Epithelial cell of esophagus (primary cell): ENCODE measurements at places on chromosomes 7 and 10.
A peak's percentile ranks its signal among the peaks of the same experiment; 100 is the strongest.

DNA sequence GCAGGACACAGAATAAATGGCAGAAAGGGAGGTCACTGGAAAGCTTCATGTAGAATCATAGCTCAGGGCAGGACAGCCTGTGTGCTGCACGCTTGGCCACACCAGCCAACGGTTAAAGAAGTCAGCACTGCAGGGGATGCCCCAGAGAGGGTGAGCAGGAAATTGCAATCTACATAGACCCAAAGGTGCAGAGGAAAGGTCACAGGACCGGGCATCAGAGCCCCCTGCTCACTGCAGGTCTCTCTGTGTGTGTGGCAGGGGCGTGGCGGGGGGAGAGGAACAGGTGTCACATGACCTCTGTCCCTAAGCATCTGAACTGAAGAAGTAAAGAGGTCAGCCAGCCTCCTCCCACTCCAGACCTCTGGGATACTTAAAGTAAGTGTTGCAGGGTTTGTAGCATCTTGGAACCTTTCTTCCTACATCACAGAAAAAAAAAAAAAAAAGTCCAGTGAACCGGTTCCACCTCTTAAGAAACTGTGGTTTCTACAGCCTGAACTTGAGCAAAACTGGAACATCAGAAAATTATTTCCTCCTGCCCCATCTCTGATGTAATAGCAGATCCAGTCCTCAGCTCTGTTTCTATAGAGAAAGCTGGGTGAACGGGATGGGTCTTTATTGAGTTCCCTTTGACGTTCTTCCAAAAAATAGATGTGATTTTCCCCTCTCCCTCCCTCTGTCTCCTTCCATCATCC is 64.3 kb downstream of the RGS10 start:
- no peak for DNase-seq

DNA sequence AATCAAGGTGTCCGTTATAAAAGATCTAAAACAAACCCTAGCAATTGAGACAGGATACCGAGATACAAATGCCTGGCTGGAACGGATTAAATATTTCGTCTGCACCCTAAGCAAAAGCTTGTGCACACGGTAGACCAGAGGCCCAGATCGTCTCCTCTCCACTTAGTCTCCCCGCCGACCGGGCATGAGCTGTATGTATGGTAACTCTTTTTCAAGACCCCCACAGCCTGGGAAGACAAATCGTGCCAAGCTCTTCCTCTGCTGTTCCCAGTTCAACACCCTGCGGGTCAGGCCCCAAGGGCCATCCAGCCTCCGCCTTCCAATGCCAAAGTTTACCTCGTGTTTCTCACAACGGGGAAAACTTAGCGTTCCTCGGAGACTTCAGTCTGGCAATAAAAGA is 285.7 kb upstream of the GALNT17 start:
- no peak for DNase-seq

- DNase-seq, result peak; percentile 61
Observed at GRCh38 chr7:108033776-108034497, 31.0 kb upstream of the LAMB1 start.

- DNase-seq, result no peak
Observed at GRCh38 chr7:32539919-32540531, 44.7 kb downstream of the AVL9 start.

DNA sequence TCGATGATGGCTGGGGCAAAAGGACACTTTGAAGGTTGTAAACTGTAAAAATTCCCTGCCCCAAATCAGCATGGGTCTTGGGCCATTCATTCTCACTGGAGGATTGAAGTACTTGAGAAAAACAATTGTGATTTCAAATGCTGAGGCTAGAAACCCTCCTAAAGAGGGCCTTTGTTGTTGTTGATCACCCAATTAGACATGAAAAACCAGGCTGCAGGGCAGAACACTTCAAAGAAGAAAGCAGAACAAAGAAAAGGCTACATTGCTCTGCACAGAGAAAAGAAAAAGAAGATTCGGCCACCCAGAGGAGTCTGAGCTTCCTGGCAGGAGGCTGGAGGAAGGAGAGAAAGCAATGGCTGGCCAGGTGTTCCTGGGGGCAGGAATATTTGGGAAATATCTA is 143.1 kb downstream of the NPY start:
- DNase-seq, result no peak

GRCh38 chr10:111142092-111142768 is 65.4 kb downstream of the ADRA2A start:
- no peak for DNase-seq

DNA sequence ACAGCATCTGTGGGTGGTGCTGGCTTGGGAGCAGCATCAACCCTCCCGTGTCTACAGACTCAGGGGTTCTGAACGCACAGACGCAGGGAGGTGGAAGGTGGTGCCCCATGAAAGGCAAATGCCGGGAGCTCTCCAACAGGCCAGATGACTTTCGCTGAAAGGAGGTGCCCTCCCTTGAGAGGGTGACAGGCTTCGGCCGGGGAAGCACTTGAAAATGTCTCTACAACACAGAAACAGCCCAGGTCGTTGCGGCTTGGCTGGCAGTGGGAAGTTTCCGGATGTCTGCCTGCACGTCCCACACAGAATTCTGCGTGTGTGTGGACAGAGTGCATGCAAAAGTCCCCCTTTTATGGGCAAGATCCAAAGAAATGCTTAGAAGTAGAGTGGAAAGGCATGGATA is 239.6 kb downstream of the SKAP2 start:
- no peak for DNase-seq

DNA sequence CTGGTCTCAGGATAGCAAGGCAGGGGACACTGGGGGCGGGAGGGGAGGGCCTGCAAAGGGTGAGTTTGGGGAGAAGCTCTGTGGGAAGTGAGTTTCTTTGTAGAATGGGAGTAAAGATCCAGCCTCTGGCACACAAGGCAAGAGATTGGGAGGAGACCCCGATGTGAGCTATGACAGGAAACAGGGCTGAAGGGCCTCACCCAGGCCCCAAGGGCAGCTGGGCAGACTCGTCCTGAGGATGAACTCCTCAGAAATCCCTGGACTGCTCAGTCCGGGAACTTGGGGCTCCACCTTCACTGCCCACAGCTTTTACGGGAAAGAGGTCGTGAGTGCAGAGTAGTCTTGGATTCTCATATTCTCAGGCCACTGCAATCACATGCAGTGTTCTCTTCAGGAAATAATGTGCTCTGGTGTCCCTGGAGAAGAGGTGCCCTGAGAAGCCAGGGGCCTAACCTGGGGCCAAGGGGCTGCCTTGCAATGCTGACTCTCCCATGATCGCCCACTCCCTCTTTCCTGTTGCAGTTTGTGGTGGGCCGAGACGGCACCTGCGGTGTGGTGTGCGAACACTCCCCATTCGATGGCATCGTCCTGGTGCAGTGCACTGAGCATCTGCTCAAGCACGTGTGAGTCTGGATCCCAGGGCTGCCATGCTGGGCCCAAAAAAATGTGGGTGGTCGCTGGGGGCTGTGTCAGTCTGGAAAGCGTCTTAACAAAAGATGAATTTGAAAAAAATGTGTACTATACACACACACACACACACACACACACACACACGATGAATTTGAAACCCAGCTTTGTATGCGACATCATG is 31.3 kb upstream of the C10orf53 start:
- no peak for DNase-seq

- peak; percentile 93 for DNase-seq
Observed at GRCh38 chr7:64902806-64903721, at the start of gene ZNF273. ZNF273 (plus strand) TSS chr7:64903273; CDS start chr7:64903318, 45 bp downstream.

DNA sequence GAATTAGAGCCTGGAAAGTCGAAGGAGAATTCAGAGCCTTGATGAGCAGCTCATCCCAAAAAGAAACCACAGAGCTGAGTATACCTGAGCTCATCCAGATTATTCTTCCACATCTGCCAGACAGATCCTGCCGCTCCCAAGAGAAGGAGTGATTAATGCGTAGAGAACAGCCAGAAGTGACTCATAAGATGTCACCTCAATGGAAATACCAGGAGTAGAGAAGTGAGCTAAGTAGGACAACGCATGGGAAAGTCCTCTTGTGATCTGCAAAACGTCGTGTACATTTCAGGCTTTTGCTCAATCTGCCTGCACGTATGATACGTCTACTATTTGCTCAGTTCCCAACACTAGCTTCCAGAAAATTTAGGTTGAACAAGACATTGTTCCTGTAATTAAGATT is 230.5 kb upstream of the AUTS2 start:
- DNase-seq, result no peak

- peak; percentile 50 for DNase-seq
Observed at GRCh38 chr7:71735961-71736556, 604.1 kb downstream of the GALNT17 start.
